ENCODE measurements at places on chromosomes 16 and 17.

GRCh38 chr17:64320613-64321553 lies 57.8 kb upstream of the TEX2 start:
- peak; percentile 10 for DNase-seq

DNA sequence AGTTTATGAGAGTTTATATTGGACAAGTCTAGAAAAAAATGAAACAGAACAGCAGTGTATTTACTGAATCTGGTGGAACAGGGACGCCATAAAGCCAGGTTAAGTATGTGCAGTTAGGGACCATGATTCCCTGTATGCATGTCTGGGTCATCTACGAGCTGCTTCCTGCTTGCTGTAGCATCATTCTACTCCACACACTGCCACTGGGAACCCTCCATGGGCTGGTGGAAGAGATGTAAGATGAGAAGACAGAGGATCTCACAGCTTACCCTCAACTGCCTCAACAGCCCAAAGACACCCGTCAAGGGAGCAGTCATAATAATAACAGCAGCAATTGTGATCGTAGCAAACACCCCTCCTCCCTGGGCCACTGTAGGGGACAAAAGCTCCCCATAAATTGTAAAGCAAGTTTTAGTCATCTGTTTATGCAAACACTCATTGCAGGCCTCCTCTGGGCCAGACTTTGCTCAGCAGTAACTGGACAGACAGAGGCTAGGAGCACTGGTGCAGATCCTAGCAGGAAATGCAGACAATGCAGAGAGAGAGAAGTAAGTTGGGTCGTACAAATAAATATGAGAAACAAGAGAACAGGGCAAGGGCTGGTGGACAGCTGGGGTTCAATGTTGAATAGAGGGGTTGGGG lies 188.0 kb downstream of the SOX9 start:
- no peak for DNase-seq

- no peak for DNase-seq
These were observed 3.9 kb downstream of the PPM1E start for GRCh38 chr17:58759522-58759921.

- DNase-seq, result no peak
These were observed 6.6 kb downstream of the SREBF1 start for GRCh38 chr17:17830269-17830567.

- DNase-seq, result no peak
These were observed 17.2 kb upstream of the UTP6 start for GRCh38 chr17:31918701-31919128.

- DNase-seq, result no peak
These were observed 157.2 kb downstream of the SEC14L1 start for GRCh38 chr17:77297693-77298666.

DNA sequence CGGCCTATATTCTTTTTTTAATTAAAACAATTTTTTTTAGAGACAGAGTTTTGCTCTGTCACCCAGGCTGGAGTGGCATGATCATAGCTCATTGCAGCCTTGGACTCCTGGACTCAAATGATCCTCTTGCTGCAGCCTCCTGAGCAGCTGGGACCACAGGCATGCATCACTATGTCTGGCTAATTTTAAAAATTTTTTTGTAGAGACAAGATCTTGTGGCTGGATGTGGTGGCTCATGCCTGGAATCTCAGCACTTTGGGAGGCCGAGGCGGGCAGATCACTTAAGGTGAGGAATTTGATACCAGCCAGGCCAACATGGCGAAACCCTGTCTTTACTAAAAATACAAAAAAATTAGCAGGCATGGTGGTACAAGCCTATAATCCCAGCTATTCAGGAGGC lies 54.8 kb upstream of the MSI2 start:
- no peak for DNase-seq

DNA sequence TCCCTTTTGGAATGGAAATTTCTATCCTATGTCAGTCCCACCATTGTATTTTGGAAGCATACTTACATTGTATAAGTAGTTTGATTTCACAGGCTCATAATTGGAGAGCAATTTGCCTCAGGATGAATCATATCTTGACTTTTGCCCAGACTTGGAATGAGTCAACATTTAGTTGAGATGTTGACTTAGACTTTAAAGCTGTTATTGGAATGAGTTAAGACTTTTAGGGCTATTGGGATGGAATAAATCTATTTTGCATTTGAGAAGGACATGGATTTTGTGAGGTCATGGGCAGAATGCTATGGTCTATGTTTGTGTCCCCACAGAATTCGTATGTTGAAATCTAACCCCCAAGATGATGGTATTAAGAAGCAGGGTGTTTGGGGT lies 12.2 kb upstream of the ZNF594 start:
- no peak for DNase-seq

DNA sequence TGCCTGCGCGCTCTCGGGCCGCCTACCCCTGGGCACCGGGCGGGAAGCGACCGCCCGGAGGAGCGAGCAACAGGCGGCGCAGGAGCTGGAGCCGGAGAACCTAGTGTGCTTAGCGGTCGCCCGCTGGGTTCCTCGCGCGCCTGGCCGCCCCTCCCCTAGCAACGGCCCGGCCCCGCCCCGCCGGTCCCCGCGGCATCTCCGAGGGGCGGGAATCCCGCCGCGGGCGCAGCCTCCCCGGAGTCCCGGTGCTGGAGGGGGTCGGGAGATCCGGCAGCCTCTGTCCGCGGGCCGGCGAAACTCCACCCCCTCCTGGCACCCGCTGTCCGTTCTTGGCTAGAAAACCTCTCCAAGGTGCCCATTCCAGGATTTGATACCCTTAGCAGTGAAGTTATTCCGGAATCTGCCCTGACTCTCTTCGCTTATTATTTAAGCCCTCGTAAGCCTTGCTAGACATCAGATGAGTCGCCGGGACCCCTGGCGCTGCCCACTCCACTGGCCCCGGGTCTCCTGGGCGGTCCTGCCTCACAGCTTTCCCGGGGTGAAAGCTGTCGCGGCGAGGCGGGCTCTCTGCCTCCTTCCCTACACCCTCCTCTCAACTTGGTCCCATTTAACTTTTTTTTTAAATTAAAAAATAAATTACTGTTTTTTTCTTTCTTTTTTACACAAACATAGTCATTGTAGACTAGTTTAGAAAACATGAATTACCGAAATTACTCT lies at the start of gene RPRML:
Gene RPRML, minus strand, starts transcription at position 107 of the 717 bp plus-strand sequence. CDS start 246 bp downstream, outside the sequence.
- peak; percentile 85 for DNase-seq

GRCh38 chr17:48181653-48182052 lies 74.1 kb downstream of the SNX11 start:
- no peak for DNase-seq

DNA sequence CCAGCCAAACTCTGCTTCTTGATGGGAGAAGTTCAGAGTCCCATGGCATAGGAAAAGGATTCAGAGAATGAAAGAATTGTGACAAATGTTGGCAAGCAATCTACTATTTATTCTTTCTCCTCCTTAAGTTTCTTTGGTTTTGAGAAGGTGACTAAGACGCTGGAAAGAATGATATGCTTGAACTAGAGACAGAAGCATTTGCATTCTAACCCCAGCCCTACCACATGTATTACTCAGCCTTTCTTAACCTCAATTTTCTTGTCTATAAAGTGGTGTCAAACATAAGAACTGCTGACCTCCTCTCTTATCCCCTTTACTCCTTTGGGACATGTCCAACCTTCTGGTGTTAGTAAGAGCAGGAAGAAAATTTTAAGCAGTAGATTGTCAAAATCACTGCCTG lies 124.7 kb downstream of the HS3ST2 start:
- no peak for DNase-seq

GRCh38 chr16:53817117-53817755 lies 113.3 kb downstream of the FTO start:
- peak; percentile 26 for DNase-seq

- DNase-seq, result no peak
These were observed 14.0 kb downstream of the RNF43 start for GRCh38 chr17:58403311-58403710.

DNA sequence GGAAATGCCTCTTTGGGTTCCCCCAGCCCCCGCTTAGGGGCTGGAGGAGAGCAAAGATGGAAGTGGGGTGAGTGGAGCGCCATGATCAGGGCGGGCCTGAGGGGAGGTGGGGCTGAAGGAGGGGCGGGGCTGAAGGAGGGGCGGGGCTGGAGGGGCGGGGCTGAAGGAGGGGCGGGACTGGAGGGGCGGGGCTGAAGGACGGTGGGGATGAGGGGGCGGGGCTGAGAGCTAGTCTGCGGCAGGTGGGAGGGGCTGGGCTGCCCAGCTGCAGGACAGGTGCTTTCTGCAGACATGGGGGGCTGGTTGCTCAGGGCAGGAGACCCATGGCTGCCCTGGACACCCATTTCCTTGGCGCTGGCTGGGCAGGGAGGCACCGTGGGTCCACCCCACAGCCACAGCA lies 39.1 kb upstream of the PABPN1L start:
- DNase-seq, result no peak

DNA sequence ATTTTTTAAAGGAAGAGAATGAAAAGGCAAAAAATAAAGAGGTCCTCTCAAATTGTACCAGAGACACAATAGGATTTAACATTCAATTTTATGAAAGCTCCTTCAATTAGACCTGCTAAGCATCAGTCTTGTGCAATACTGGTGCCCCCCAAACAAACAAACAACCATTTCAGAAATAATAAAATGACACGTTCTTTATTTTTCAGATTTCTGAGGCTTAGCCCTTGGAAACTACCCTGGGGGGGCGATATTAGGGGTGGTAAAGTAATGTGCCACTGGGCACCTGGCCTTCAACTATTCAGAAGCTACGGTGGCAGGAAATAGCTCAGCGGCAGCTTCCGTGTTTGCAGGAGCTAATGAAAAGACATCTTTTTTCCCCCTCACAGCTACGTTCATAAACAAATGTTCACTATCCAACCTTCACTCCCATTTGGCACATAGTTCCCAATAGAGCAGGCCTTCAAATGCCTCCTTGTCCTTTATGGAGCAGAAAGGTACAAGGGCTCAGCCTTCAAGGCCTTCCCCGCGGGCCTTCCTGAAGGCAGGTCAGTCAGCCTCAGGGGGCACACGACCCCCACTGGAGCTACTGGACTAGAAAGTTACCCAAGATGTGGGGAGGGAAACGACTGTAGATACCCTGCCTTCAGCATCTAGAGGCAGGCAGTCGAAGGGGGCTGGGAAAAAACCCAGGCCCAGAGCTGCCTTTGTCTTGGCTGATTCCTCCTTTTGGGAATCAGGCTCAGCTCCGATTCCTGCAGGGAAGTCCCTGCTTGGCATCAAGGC lies 44.1 kb downstream of the TBX4 start:
- no peak for DNase-seq

DNA sequence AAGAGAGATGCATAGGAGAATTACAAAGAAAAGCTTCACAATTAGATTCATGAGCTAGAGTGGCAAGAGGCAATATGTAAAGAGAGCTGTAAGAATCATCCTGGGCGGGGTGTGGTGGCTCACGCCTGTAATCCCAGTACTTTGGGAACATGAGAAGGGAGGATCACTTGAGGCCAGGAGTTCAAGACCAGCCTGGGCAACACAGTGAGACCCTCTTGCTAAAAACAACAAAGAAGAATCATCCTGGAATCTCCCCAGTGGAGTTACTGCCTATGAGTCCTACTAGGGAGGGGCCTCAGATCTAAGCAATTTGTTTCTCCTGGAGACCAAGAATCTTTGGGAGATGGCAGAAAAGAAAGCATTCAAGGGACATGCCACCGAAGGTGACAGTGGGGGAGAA lies 119.1 kb downstream of the HIC1 start:
- no peak for DNase-seq
